ENCODE measurements at places on chromosomes 6 and 20.

DNA sequence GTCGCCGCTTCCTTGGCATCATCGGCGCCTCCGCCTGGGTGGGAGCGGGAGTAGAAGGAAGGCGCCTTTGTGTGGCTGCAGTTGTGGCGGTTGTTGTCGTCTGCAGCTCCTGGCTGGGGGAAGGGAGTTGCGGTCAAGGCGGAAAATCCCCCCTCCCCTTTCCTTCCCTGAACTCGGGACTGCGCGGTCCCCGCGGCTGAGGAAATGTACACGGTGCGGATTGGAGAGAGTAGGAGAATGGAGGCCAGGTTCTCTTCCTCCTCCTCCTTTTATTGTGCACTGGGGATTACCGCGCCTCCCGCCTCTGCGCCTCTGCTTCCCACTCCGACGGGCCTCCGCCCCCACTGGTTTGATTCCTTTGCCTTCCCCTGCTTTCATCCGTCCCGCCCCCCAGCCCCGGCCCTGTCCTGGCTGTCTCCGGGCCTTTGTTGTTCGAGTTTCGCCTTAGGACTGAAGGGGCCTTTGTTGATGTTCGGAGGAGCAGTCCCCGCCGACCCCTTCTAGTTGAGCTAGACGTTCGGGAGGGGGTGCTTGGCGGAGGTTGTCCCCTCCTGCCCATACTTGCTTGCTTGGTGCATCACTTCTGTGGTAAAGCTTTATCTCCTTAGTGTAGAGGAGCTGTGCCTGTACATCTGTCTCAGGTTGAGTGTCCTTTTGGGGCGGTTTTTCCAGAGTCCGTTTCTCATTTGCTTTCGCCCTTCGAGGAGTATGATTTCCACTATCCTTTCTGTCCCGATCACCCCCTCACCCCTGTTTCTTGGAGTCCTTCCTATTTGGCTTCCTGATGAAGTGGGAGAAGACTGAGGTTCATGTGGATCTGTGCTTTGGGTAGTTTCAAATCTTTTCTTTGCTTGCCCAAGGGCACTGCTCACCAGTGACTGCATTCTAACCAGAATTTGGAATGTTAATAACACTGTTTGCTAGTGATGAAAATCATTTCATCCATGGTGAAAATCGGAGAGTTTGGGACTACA, 764 bp downstream of the ZNF292 start:
- peak; percentile 75 for DNase-seq

- no peak for DNase-seq
These were observed 47.6 kb downstream of the ARHGAP18 start for GRCh38 chr6:129662406-129662766.

DNA sequence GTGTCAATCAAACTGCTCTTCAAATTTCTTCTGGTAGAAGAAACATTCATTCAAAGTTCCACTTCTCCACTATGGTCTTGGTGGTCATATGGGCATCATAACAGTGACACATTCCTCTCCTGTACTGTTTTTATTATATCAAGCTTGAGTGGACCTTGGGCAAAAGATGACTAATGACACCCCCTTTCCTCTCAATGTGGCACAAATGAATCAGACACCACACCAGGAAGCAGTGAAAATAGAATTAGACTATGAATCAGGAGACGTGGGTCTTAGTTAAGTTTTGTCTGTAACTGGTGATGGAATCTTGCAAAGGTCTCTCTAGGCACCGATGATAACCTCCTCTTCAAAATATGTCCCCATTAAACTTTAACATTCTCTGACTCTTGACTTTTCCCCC, 9.0 kb upstream of the NRSN1 start:
- no peak for DNase-seq

GRCh38 chr6:47043286-47043685, 1.2 kb upstream of the ADGRF1 start:
- DNase-seq, result no peak

GRCh38 chr6:56690519-56691285, 48.0 kb upstream of the DST start:
- DNase-seq, result no peak

- DNase-seq, result no peak
These were observed 404 bp downstream of the SLC22A23 start for GRCh38 chr6:3456395-3456897.

GRCh38 chr6:160269023-160269521, 10.5 kb upstream of the SLC22A2 start:
- DNase-seq, result no peak

- no peak for DNase-seq
These were observed 237.8 kb downstream of the TBX18 start for GRCh38 chr6:84526631-84527030.

DNA sequence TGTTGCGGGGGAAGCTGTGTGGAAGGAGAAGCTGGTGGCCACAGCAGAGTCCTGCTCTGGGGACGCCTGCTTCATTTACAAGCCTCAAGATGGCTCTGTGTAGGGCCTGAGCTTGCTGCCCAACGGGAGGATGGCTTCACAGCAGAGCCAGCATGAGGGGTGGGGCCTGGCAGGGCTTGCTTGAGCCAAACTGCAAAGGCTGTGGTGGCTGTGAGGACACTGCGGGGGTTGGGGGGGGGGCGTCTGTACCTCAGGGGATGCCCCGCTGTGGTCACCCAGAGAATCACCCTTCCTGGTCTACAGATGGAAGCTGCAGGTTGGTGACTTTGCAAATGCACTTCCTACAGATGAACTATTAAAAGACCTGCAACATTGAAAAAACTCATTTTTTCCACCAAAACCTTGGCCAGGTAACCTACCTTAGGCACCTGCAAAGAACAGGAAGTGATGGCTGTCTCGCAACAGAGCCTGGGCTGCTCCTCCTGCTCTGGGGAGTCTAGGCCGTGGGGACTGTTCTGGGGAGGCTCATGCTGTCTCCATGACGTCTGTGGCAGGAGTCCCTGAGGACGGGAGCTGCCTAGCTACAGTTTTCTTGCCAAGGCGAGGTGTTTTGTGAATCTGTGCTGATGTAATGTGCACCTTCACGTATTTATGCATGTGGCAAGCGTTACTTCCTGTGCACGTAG, 7.3 kb downstream of the NPBWR2 start:
- no peak for DNase-seq

GRCh38 chr6:122809001-122809400, 19.9 kb downstream of the SMPDL3A start:
- no peak for DNase-seq
